ENCODE measurements at places on chromosomes 1 and 21. TPM values are rescaled to one million over a fixed set of nuclear protein-coding genes. Genes with fewer than 3 reads are reported as not detected.

ADCY10 gene
- total RNA-seq, result 0.61 TPM

ST6GALNAC3 gene
- total RNA-seq, result 10.9 TPM

IFI44L gene
- 57.0 TPM for total RNA-seq

ZBTB7B gene
- total RNA-seq, result 60.1 TPM

TESK2 gene
- total RNA-seq, result 4.2 TPM

DNA sequence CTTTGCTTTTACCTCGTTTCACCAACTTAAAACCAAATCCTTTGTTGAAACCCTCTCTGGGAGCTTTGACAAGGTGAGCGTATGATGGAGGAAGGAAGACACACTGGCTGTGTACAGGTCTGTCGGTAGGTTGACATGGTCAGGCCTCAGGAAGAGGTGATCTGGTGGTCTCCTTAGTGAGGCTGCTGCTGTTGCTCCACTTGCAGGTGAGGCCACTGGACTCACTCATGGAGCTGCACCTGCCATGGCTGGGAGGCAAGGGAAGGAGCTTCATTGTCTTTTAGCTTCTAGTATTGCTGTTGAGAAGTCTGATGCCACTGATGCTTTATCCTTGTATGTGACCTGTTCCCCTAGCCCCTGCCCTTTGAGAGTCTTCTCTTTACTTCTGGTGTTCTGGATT lies 35.7 kb downstream of the TENT5C start:
- no peaks in the 10 kb centered on the region for H3K36me3 ChIP-seq
- no peak overlapping the region for H3K4me3 ChIP-seq
- no peaks in the 10 kb centered on the region for H3K27me3 ChIP-seq

GRCh38 chr1:113534130-113534817 lies 144.0 kb downstream of the MAGI3 start:
- no peak overlapping the region for H3K4me3 ChIP-seq
- no peaks in the 10 kb centered on the region for H3K4me1 ChIP-seq
- H3K27me3 ChIP-seq, result no peaks in the 10 kb centered on the region
- no peaks in the 10 kb centered on the region for H3K36me3 ChIP-seq

GRCh38 chr1:2393471-2393877 lies 1.8 kb downstream of the RER1 start:
- peaks cover 43% of the 10 kb centered on the region for H3K36me3 ChIP-seq
- peaks cover 37% of the 10 kb centered on the region for H3K4me1 ChIP-seq
- no peak overlapping the region for H3K4me3 ChIP-seq
- H3K27ac ChIP-seq, result no peak overlapping the region
- no peak for DNase-seq

DNA sequence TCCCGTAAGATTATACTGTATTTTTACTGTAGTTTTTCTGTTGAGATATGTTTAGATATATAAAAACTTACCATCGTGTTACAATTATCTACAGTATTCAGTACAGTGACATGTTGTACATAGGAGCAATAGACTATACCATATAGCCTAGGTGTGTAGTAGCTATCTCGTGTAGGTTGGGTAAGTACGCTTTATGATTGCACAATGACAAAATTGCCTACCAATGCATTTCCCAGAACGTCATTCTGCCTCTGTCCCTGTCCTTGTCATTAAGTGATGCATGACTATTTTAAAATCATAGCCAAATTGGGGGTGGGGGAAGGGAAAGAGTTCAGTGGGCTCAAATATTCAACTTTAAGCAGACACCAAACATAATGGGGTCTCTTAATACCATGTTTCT lies 233.8 kb upstream of the TMEM51 start:
- H3K4me3 ChIP-seq, result no peak overlapping the region
- H3K4me1 ChIP-seq, result no peaks in the 10 kb centered on the region
- no peak overlapping the region for H3K27ac ChIP-seq
- no peak for DNase-seq

DNA sequence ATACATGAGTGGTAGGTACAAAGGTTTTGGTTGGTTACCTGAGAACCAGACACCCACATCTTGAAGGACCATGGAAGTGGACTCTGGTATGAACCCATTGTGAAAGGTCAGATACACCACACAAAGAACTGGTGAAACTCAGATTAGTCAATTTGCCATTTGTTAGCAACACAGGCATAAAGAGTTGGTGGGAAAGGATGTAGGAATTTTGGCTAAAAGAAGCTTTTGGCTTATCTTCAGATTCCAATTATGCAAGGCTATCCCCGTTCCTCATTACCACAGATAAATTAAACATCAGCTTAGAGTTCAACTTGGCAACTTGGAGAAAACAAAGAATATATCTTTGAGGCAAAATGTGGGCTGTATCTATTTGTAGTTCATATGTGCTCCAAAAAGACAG lies 87.0 kb upstream of the IRF2BP2 start:
- H3K27ac ChIP-seq, result no peak overlapping the region
- no peaks in the 10 kb centered on the region for H3K27me3 ChIP-seq
- no peak overlapping the region for H3K4me3 ChIP-seq
- H3K4me1 ChIP-seq, result no peaks in the 10 kb centered on the region
- no peaks in the 10 kb centered on the region for H3K36me3 ChIP-seq
- DNase-seq, result no peak

DNA sequence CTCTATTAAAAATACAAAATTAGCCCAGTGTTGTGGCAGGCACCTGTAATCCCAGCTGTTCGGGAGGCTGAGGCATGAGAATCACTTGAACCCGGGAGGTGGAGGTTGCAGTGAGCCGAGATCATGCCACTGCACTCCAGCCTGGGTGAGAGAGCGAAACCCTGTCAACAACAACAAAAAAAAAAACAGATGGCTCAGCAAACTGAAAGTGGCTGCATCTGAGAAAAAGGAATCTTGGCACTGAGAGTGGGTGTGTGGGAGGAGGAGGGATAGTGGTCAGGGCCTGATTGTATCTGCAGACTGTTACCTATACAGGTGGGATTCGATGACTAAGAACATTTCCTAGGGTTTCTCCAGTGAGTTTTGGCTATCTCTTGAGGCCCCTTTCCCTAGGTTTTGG lies 122.2 kb upstream of the BARHL2 start:
- H3K36me3 ChIP-seq, result no peaks in the 10 kb centered on the region
- H3K27me3 ChIP-seq, result peaks cover 27% of the 10 kb centered on the region
- no peak overlapping the region for H3K4me3 ChIP-seq
- DNase-seq, result no peak
- no peak overlapping the region for H3K27ac ChIP-seq
- peaks cover 10% of the 10 kb centered on the region for H3K4me1 ChIP-seq

DNA sequence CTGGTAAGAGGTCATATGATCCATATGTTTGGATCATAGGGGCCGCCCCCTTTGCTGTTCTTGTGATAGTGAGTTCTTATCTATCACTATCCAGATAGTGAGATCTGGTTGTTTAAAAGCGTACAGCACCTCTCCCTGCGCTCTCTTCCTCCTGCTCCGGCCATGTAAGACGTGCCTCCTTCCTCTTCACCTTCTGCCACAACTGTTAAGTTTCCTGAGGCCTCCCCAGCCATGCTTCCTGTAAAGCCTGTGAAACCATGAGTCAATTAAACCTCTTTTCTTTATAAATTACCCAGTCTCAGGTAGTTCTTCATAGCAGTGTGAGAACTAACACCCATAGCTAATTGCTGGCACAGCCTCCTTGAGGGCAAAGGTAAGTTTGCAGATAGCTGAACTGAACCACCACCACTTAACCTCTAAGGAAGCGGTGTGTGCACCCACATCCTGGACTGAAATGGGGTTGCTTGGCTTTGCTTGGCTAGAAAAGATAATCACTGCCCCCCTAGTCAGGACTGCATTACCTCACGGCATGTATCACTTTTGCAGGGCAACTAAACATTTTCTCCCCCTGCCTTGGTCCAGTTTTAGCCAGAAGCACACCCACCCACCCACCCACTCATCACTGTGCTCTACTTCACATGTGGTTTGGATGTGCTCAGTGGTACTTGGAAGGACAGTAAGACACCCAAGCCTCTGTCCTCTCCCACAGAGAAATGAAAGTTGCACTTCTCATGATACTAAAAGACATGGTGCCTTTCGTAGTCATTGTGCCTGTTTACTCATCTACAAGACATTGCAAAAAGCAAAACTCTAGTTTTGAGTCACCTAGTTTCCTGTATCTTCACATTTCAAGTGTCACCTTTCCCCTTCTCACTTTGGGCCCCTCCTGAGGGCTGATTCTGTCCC lies 23.1 kb upstream of the PTAFR start:
- H3K4me3 ChIP-seq, result no peak overlapping the region
- H3K36me3 ChIP-seq, result peaks cover 58% of the 10 kb centered on the region
- no peaks in the 10 kb centered on the region for H3K4me1 ChIP-seq
- H3K27me3 ChIP-seq, result no peaks in the 10 kb centered on the region

DNA sequence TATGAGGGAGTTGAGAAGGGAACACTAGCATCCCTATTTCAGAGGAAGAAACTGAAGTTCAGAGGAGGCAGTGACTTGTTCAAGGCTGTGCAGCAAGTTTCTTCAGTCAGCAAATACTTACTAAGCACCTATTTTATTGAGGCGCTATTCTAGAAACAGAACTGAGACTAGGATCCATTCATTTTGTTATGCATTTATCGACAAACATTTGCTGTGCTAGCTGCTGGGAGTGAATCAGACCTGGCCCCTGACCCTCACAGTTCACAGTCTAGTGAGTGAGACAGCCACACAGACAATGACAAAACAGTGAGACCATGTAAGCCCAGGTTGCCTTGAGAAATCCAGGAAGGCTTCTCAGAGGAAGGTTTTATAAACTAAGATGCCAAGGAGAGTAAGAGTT lies 28.2 kb downstream of the TRIM62 start:
- peaks cover 20% of the 10 kb centered on the region for H3K36me3 ChIP-seq
- H3K4me3 ChIP-seq, result no peak overlapping the region
- H3K4me1 ChIP-seq, result peaks cover 20% of the 10 kb centered on the region
- DNase-seq, result no peak
- H3K27me3 ChIP-seq, result no peaks in the 10 kb centered on the region

- no peak overlapping the region for H3K4me3 ChIP-seq
- peaks cover 15% of the 10 kb centered on the region for H3K4me1 ChIP-seq
- DNase-seq, result no peak
- no peaks in the 10 kb centered on the region for H3K36me3 ChIP-seq
Observed at GRCh38 chr1:206905295-206906164, 8.3 kb downstream of the IL24 start.

GRCh38 chr1:186708694-186709097 lies 28.5 kb upstream of the PTGS2 start:
- no peaks in the 10 kb centered on the region for H3K4me1 ChIP-seq
- no peaks in the 10 kb centered on the region for H3K27me3 ChIP-seq
- no peaks in the 10 kb centered on the region for H3K36me3 ChIP-seq

DNA sequence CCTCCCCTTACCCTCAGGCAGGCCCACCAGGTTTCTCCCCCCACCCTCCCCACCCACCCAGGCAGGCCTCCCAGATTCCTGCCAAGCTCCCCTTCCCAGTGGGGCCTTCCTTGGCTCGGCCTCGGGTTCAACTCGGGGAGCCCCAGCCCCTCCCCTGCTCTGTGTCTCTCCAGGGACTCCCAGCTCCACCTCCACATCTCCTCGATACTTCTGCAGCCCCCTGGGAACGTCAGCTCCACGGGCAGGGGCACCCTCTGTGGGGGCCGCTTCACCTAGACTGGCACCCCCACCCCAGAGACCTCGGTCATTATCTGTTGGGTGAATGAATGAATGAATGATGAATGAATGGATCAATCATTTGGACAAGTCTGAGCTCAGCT lies 775 bp downstream of the MMEL1 start:
- H3K27ac ChIP-seq, result no peak overlapping the region
- no peak overlapping the region for H3K4me3 ChIP-seq
- H3K27me3 ChIP-seq, result peaks cover 32% of the 10 kb centered on the region
- H3K4me1 ChIP-seq, result peaks cover 7% of the 10 kb centered on the region
- no peaks in the 10 kb centered on the region for H3K36me3 ChIP-seq

GRCh38 chr1:46810596-46810995 lies 11.8 kb downstream of the CYP4B1 start:
- H3K36me3 ChIP-seq, result no peaks in the 10 kb centered on the region
- no peak overlapping the region for H3K27ac ChIP-seq
- no peak for DNase-seq
- no peak overlapping the region for H3K4me3 ChIP-seq
- H3K27me3 ChIP-seq, result no peaks in the 10 kb centered on the region
- no peaks in the 10 kb centered on the region for H3K4me1 ChIP-seq

GRCh38 chr21:45570826-45571601 lies 28.8 kb upstream of the SLC19A1 start:
- peak overlapping the region; percentile 15 for H3K27ac ChIP-seq
- peaks cover 8% of the 10 kb centered on the region for H3K4me1 ChIP-seq
- H3K36me3 ChIP-seq, result no peaks in the 10 kb centered on the region
- no peak overlapping the region for H3K4me3 ChIP-seq
- DNase-seq, result peak; percentile 74

GRCh38 chr1:224333939-224334786 lies 4.2 kb upstream of the NVL start:
- H3K27me3 ChIP-seq, result no peaks in the 10 kb centered on the region
- no peak for DNase-seq

DNA sequence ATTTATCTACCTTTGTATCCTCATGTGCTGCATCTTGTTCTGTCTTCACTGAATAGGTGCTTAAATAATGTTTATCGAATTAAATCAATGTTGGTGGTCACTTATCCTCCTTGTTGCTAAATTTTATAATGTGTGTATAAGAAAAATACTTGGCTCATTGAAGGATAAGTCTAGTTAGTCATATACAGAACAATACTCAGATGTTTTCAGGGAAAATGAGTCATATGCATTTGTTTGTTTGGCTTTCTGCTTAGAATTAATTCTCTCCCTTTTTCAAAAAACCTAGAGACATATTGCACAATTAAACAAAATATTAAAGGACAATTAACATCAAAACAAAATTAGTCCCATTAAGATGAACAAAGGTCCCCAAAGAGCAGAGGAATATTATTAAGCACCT lies 89.0 kb downstream of the UBE2U start:
- H3K27ac ChIP-seq, result no peak overlapping the region
- no peak overlapping the region for H3K4me3 ChIP-seq
- peaks cover 4% of the 10 kb centered on the region for H3K27me3 ChIP-seq
- DNase-seq, result no peak
- no peaks in the 10 kb centered on the region for H3K4me1 ChIP-seq

DNA sequence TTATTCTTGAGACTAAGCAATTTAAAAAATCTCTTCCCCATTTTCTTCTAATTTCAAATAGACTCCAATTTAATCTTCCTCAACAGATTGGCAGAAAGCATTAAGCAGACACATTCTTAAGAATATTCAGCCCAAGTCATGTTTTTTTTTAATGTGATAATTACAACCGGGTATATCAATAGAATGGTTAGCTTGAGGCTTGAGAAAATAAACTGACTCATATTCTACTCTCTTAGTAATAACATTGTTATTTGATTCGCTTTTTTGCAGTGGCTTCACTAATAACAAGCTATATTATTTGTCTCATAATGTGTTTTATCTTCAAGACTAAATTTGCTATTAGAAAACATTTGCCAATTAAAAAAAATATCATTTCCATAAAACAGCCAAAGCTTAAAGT lies 488.6 kb upstream of the RGS18 start:
- no peak overlapping the region for H3K4me3 ChIP-seq
- H3K27ac ChIP-seq, result no peak overlapping the region
- H3K27me3 ChIP-seq, result no peaks in the 10 kb centered on the region

DNA sequence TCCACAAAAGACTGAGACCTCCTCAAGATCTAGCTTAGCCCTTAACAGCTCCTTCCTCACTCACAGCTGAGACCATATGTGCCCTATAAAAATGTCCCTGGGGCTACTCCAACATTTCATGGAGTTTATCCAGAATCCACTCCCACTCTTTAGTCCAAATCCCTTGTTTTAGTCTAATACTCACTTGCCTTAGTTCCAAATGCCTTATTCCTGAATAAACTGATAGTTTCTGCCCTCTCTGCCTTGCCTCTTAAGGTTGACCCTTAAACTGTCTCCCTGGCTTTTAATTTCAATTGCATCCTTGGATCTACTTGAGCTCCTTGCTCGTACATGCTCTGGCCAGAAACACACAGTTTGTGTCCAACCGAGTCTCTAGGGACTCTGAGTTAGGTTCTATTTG lies 47.3 kb upstream of the LYPLAL1 start:
- H3K4me1 ChIP-seq, result no peaks in the 10 kb centered on the region
- no peak overlapping the region for H3K27ac ChIP-seq
- no peak for DNase-seq
